ENCODE measurements at places on chromosomes 12 and 14.

- DNase-seq: no peak
These were observed 23.8 kb downstream of the VPS37B start for GRCh38 chr12:122871851-122872780.

- no peak for DNase-seq
These were observed 90.5 kb downstream of the RFLNA start for GRCh38 chr12:124385219-124385969.

GRCh38 chr12:55927588-55928502, at the start of gene PYM1:
Gene PYM1, minus strand, starts transcription at chr12:55927894. Its CDS starts 133 bp downstream, at chr12:55927761.
- peak; percentile 84 for DNase-seq

- no peak for DNase-seq
These were observed 172.1 kb downstream of the GXYLT1 start for GRCh38 chr12:41972598-41972997.

- DNase-seq: no peak
These were observed at the start of gene RASSF9 for GRCh38 chr12:85836197-85837090. Gene RASSF9, minus strand, starts transcription at chr12:85836409. Its CDS starts 208 bp downstream, at chr12:85836201.

- no peak for DNase-seq
These were observed 174.4 kb downstream of the ALG10B start for GRCh38 chr12:38490941-38491340.

DNA sequence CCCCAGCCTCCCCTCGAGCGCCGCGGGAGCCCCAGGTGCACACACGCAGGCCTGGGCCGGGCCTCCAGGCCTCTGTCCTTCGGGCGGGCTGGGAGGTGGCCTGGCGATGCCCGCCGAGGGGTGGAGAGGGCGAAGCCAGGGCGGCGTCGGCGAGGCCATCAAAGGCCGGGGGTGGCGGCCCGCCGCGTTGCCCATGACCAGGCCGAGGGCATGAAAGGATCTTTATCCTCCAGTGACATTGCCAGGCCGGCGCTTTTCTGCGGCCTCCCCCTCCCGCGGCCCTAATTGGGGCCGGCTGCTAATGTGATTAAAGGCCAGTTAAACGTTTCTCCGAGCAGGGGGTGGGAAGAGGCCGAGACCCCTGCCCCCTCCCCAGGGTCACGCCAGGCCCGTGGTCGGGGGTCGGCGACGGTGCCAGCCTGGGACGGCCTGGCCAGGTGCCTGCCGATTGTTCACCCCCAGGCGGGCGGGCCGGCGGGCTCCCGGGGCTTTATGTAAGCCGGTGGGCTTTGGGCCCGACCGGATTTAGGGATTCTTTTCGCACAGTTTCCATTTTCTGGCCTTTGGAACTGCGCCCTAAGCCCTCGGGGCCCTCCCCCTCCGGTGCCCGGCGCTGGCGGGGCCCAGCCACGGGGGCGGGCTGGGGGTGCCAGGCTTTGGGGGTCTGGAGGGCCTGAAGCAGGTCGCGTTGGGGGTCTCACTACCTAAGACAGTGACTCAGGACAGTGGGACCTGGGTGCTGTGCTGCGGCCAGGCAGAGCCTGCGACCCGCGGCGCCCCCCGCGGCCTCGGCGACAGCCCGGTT, 103.2 kb upstream of the DIO3 start:
- no peak for DNase-seq

DNA sequence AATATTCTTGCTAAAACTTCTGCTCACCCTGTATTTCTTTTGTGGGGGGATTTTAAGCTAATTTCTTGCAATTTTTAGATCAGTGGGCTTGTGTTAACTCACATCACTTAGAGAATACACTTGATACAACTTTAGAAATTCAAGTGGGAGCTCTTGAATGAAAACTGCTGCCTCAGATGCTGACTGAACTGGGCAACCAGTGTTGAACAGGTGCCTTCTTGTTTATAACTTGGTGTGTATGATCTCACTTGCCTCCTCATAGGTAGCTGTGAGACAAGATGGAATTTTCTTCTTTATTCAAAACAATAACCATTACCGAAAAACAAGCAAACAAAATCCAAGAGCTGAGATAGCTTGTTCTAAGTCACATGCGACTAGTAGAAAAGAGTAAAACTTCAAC, 63.5 kb downstream of the FGD4 start:
- no peak for DNase-seq

- no peak for DNase-seq
These were observed 56.8 kb upstream of the DYNC1H1 start for GRCh38 chr14:101907619-101908018.

- no peak for DNase-seq
These were observed 198.5 kb downstream of the SLC25A21 start for GRCh38 chr14:36973806-36974442.

DNA sequence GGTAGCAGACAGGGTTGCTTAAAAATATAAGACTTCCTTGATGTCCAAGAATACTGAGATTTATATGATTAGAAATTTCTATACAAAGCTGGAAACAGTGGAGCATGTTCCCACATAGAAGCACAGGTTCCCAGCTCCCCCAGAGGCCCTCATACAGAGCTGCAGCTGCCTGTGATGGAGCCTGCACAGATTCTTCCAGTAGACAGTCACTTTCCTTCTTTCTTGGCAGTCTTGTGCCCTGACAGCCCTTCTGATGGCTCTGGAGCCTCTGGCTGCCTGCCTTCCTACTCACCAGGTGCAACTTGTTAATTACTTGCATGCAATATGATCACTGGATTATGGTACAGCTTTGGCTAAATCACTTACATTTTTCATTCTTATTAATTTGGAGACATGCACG, 44.4 kb downstream of the BICD1 start:
- DNase-seq: no peak

DNA sequence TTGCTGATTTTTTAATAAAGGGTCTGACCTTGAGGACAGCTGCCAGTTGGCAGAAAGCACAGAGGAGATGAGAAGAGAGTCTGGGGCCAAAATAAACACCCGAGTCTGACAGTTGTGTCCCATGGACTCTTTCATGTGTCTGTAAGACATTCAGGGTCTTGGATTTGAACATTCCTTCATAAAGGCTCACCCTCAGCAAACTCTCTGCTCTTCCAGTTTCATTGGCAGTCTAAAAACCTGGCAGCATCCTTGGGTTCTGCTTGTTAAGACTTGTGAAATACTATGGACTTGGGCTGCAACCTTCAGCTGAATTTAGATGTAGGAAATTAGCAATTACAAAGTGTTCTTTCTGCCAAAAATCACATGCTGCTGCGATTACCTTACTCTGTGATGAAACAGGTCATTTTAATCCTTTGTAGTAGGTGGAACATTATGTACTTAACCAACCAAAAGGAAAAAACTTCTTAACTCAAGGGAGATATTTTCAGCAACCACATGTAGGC, 32.0 kb upstream of the LMNTD1 start:
- DNase-seq: no peak

GRCh38 chr12:1913377-1914113, 4.9 kb downstream of the CACNA2D4 start:
- DNase-seq: peak; percentile 32

GRCh38 chr14:96245710-96246538, 10.1 kb upstream of the BDKRB1 start:
- DNase-seq: no peak

- DNase-seq: no peak
These were observed 38.4 kb downstream of the SLCO1A2 start for GRCh38 chr12:21296348-21296747.

GRCh38 chr12:131129839-131130238, 176.1 kb downstream of the ADGRD1 start:
- DNase-seq: peak; percentile 13

GRCh38 chr12:61282790-61283575, 977.2 kb upstream of the USP15 start:
- no peak for DNase-seq

- DNase-seq: no peak
These were observed 1.2 kb upstream of the FGD4 start for GRCh38 chr12:32398181-32398580.

DNA sequence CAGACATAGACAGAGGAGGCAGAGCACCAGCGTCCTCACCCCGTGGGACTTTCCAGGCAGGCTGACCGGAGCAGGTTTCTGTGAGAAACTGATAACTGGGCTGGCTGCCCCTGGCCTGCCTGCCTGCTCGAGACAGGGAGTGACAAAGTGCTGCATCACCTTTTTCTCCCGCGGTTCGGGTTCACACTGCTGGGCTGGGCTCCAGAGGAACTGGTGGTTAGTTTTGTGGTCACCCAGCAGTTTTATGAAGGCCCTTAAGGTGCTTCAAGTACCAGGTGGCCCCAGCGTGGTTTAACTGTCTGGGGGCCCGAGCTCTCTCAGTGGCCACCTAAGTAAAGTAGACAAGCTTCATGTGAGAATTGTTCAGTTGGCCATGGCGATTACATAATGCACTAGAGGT, 1073.6 kb downstream of the BCL11B start:
- DNase-seq: no peak

GRCh38 chr12:93032758-93033157, 103.7 kb upstream of the EEA1 start:
- no peak for DNase-seq

DNA sequence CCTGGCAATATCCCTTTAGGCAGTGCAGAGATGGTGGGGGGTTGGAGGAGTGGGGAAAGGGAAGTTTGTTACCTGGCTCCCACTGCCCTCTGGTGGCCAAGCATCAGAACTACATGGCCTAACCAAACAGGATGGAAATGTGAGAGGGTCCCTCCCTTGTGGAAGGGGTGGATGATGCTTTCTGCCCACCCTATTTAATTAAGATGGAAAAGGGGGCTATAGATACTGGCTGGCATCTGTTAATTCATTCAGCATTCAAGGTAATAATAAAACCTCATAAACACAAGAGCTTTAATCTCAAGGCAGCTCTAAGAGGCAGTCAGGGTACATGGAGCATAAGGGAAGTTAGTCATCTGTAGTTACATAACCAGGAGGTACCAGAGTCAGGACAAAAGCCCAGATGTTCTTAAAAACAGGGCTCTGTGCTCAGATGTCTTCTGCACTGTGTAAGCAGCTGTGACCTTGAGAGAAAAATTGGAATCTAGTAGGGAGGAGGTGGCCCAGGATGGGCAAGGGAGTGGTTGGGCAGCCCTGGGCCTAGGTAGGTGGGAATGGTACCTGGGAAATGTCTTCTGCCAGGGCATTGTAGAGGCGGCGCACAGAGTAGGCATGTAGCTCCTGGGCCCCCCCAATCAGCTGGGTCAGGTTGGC, 4.6 kb downstream of the AP1G2 start:
- peak; percentile 57 for DNase-seq

GRCh38 chr12:18108611-18109010, 18.6 kb upstream of the RERGL start:
- DNase-seq: no peak

- DNase-seq: no peak
These were observed 21.8 kb downstream of the PLXNC1 start for GRCh38 chr12:94169966-94170689.

GRCh38 chr12:46831335-46832129, 5.7 kb upstream of the SLC38A4 start:
- no peak for DNase-seq

DNA sequence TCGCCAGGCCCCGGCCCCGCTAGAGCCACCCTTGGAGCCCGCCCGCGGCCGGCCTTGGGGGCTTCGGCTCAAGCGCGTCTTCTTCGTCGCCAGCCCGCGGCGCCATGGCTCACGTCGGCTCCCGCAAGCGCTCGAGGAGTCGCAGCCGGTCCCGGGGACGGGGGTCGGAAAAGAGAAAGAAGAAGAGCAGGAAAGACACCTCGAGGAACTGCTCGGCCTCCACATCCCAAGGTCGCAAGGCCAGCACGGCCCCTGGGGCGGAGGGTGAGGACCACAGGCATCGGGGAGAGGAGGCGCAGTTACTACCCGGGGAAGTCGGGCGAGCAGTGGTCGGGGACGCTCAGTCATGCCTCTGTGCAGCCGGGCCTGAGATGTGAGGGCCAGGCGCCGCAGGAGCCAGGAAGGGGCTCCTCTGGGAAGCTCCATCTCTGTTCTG, 573 bp downstream of the ARL6IP4 start:
- no peak for DNase-seq

DNA sequence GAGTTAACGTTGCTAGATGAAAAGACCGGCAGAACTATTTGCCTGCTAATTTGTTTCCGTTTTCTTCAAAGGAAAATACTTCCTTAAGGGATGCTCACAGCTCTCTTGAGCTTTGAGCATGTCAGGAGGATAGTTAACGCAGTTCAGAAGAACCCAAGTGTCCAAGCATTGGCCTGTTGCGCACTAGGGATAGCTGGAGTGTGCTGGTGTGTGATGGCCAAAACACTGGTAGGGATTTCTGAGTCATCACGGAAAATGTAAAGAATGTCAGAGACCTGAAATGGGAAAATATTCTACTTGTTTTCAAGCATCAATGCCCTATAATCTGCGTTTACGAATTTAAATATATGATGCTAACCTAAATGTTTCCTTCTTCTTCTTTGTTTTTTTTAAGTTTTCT, 97.8 kb downstream of the VRK1 start:
- no peak for DNase-seq

- DNase-seq: no peak
These were observed 958 bp downstream of the SPATS2 start for GRCh38 chr12:49368240-49368600.

GRCh38 chr14:29687866-29688265, 239.8 kb downstream of the PRKD1 start:
- DNase-seq: no peak

DNA sequence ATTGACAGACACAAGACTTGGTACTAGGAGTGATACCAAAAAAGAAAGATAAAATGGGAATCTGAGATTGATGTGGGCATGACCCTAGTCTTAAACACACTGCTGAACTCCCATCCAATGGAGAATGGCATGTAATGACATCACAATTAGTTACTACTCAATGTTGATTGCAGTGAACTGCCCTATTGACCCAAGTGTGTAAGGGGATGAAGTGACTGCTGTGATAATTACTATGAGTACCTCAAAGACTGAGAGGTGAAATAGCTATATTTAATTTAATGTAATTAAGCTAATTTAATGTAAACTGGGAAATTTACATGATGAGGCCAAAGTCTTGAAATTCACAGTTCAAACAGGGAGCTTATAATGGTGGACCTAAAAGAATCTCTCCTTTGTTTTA, at the start of gene ADAM20:
Gene ADAM20 (minus strand): TSS at position 101 of the 400 bp plus-strand sequence. CDS start 10,247 bp downstream, outside the sequence.
- DNase-seq: no peak

- DNase-seq: no peak
These were observed 143.8 kb downstream of the ADGRD1 start for GRCh38 chr12:131097202-131098177.

DNA sequence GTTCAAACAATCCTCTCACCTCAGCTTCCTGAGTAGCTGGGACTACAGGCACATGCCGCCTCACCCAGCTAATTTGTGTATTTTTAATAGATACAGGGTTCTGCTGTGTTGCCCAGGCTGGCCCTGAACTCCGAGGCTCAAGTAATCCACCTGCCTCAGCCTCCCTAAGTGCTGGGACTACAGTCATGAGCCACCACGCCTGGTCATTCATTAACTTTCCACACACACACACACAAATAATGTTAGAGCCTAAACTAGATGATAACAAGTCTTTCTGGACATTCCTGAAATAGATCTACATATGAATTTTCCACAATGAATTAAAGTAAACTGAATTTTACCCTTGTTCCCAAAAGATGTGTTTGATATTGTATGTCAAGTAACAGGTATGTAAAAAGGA, 776.0 kb downstream of the GALC start:
- DNase-seq: no peak

DNA sequence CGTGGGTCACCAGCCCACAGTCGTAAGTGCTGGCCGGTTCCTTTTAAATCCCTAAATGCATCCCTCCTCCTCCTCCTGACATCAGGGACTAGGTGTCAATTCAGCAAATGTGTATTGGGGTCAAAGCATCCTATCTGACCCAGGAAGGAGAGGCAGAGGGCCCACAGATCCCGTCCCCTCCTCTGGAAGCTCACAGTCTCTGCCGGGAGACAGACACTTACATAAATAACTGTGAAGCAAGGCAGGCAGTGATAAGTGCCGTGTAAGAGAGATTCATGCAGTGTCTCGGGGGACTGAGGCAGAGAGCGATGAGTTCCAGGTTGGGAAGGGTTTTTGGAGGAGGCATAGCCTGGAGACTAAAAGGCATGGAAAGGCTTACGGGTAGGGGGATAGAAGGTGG, 44.1 kb downstream of the HRK start:
- DNase-seq: no peak

Measured in liver (tissue), 10 donors.